ENCODE measurements at places on chromosomes 7 and 10.

- DNase-seq = no peak
Observed at GRCh38 chr7:30201161-30201666, 66.4 kb downstream of the MTURN start.

DNA sequence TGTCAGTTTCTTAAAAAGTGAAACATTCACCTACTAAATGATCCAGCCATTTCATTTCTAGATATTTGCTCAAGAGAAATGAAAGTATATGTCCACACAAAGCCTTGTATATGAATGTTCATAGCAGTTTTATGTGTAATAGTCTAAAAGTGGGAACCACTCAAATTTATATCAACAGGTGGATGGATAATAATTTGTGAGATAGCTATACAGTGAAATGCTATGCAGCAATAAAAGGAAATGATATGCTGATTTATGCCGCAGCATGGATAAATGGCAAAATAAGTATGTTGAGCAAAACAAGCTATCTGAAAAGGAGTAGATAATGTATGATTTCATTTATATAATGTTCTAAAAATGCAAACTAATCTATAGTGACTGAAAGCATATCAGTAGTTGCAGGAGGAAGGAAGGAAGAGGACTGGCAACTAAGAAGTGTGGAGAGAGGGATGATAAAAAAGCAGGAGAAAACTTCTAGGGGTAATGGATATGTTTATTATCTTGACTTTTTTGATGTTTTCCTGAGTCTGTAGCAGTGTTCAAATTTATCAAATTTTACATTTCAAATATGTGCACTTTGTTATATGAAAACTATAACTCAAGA lies 80.6 kb downstream of the ABCB5 start:
- no peak for DNase-seq

DNA sequence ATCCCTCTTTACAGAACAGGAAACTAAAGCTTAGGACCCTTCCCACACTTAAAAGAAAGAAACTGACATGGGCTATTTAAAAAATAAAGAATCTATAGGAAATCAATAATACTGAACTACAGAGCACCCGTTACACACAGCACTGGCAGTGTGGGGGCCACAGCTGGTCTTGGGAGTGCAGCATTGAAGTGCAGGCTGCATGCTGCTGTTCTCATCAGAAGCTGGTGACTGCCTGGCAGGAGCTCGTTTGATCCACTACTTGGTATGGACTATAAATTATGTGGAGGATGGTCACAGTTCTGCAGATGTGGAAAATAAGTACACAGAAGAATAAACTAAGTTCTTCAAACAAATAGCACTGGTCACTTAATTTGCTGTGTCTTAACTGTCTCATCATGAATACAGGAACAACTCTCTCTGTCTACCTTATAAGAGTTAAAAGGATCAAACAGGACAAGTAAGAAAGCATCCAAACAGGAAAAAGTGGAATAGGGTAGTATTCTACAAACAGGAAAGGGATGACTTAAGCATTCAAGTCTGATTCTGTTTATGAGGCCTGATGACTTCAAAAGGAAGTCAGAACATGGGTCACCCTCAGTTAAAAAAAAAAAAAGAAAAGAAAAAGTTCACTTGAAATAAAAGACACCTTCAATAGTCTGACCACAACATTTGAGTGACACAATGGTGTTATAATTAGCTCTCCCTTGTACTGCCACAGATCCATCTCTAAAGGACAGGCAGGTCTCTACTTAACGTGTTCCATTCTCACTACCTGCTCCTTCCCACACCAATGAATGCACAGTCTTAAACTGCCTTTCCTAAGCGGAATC lies 21.0 kb downstream of the DOCK4 start:
- no peak for DNase-seq

- DNase-seq = peak; percentile 84
Observed at GRCh38 chr10:73413528-73414229, at the start of gene ANXA7. Gene ANXA7 (minus strand): TSS chr10:73414058. CDS start chr10:73400856, 13,202 bp downstream.

- no peak for DNase-seq
Observed at GRCh38 chr7:15376600-15376999, 185.2 kb downstream of the AGMO start.

Measured in NCI-H1092 treated with DMSO at 0.1 percent for 48 hours (cell line).